ENCODE measurements at places on chromosomes 13 and 19.
A peak's percentile ranks its signal among the peaks of the same experiment; 100 is the strongest.

- DNase-seq, result peak; percentile 47
Measured at GRCh38 chr19:7515645-7516151, at the start of gene ZNF358. Gene ZNF358, plus strand, starts transcription at chr19:7516103. Its CDS starts 3,140 bp downstream, at chr19:7519243.

DNA sequence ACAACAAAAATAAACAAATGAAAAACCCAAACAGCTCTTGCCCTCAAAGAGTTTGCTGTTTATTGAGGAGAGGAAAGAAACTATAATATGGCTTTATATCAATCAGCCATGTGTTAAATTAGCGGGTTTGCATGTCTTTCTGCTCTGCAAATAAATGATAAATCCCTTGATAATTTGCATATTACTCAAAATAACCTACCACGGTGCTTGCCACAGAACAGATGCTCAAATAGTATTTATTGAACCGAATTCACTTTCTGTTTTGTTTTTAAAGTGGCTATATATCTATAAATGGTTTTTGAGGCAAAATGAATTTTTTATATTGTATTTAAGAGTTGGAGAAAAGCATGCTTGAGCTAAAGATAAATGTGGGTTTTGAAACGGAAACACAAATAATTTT lies 428.1 kb downstream of the ITGBL1 start:
- DNase-seq, result no peak

DNA sequence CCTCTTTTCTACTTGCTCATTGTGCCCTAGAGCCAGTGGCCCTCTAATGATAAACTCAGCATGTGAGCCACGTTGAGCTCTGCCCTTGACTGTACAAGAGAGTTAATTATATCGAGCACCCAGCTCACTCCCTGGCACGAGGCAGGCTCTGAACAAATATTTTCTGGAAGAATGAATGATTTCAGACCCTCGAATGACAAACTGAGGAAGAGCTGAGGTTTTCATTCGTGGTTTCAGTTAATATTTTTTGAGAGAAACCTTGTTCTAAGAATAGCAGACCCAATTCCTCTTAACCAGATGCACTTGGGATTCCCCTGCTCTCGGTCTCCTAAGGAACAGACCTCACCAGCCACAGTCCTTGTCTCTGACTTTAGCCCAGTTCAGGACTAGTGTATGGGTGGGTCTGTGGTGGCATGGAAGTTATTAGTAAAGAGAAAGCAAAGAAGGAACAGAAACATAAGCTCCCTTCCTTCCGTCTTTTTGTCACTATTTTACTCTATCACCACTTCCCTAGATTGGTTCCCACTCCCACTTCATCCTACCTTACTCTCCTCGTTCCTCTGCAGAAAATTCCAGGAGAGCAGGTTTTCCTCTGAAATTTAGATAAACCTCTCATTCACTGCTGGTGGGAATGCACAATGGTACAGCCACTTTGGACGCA lies 22.1 kb upstream of the WDFY2 start:
- DNase-seq, result no peak

DNA sequence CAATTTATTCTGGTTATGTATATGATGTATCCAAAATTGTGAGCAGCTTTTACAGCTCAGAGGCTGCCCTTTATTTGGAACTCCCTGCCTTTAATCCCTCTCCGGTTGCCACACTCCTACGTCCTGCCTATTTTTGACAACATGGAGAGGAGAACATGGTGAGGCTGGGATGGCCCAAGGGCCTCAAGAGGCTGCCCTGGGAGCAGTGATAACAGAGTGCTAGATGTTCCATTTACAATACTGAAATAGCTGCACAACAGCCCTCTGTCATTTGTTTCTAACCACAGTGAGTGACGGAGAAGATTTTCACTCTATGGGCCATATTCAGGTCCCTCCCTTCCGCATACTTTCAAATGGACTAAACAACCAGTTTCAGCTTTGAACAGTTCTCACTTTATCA lies 33.4 kb downstream of the STARD13 start:
- DNase-seq, result no peak

- no peak for DNase-seq
Measured at GRCh38 chr19:34485831-34486230, 4.3 kb downstream of the WTIP start.

GRCh38 chr13:21813110-21813509 lies 142.2 kb downstream of the FGF9 start:
- DNase-seq, result no peak

DNA sequence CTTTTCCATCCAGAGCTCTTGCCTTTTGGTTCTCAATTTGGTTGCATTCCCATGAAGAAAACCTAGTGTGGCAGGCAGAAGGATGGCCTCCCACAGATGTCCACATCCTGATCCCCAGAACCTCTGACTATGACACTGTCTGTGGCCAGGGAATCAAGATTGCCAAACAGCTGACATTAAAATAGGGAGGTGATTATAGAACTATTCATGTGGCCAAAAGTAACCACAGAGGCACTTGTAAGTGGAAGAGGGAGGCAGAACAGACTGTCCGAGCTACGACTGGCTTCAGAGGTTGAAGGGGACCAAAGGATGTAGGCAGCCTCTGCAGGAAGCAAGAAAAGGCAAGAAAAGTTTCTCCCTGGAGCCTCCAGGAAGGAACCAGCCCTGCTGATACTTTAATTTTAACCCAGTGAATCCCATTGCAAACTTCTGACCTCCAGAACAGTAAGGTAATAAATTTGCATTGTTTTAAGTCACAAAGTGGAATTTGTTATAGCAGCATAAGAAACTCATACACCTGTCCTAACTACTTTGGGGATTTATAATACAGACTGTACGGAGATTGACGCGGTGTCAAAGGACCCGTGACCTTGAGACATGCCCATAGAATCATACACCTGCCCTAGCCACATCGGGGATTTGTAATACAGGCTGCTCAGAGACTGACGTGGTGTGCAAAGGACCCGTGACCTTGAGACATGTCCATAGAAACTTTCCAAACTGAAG lies 106.5 kb downstream of the ATP11A start:
- no peak for DNase-seq

- DNase-seq, result no peak
Measured at GRCh38 chr19:19677579-19677978, 8.9 kb downstream of the ZNF101 start.

DNA sequence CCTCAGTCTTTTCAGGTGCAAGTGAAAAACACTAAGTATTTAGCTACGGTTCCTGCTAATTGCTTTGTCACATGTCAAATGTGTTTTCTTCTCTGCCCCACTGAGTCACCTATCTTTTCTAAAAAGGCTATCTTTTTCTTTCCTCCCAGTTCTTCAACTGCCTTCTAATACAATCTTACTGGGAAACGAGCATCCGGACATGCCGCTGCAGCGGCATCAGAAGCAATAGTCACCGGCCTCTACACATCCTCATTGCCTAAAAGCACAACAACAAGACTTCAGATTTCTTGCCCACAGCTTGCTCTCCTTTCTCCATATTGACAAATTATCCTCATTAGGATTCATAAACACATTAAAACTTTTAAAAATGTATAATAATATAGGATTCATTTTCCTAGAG lies 1.2 kb downstream of the PCDH9 start:
- DNase-seq, result no peak

DNA sequence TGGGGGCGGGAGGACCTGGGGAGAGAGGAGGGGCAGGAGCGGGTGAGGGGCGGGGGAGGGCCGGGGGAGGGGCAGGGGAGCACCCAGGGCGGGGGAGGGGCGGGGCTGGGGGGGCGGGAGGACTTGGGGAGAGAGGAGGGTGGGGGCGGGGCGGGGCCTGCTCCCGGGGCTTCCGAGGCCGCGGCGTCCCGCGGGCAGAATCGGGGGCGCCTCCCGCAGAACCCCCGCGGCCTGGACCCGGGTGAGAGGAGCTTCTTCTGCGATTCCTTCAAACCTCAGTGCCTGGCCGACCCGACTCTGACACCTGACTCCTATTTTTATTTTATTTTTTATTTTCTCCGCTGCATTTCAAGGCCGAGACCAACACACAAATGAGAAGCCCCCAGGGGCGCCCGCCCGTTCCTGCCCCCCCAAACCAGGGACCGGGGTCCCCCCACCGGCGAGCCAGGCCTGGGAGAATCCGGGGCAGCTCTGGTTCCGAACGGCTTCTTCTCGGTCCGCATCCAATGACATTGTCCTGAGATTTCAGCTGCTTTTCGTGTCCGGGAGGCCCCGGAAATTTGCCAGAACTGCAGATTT lies 470 bp upstream of the GRTP1 start:
- no peak for DNase-seq

GRCh38 chr19:42846597-42846996 lies 32.9 kb downstream of the PSG1 start:
- DNase-seq, result no peak

DNA sequence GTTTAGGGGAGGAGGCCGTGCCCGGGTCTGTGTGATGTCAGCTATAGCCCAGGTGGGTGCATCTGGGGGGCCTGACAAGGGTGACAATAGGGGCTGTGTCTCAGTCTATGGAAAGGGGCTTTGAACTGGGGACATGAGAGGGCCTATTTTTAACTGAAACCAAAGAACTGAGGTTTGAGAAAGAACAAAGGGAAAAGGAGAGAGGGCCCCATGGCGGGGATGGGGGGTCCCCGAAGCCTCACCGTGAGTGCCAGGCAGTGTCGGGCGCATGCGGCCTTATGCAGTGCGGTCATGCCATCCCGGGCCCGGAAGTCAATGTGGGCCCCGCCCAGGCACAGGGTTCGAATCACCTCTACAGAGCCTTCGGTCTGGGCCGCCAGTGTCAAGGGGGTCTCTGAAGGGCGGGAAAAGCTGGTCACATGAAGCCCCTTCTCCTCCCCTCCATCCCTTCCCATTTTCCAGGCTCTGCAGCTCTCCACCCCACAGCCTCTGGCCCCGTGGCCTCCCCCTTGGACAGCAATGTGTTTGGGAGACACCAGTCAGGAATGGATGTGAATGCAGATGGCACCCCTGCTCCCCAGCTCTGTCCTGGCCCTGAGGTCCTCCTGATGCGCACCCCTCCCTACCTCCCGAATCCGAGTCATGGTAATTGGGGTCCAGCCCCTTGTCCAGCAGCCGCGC lies 5.9 kb downstream of the SHANK1 start:
- no peak for DNase-seq

DNA sequence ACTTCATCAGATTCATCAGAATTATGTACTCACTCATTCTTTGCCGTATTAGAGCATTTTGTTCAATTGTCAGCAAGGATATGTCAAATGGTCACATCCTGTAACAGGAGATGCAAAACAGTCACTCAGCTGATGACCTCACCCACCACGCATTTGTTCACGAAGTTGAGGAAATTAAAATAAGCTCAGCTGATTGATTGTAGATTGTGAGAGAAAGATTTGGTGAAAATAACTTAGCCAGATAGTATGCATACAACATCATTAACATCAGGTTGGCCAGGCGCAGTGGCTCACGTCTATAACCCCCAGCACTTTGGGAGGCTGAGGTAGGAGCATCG lies 22.6 kb upstream of the CDC16 start:
- DNase-seq, result no peak

DNA sequence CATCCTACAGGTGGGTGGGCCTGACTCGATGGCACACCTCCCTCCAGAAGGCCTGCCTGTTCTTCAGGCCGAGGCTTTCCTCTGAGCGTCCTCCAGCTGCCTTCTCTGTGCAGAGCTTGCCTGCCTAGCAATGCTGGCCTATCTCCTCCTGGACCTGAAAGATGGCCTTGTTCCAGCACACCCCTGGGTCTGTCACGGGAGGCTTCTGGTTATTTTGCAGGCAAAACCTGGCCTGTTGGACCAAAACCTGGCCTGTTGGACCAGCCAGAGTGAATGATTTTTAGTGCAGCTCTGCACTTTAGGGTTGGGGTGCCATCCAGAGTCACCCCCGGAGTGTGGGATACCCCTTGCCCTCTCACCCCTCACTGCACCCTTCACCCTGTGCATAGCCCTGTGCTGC lies 128.4 kb downstream of the KATNAL1 start:
- no peak for DNase-seq

DNA sequence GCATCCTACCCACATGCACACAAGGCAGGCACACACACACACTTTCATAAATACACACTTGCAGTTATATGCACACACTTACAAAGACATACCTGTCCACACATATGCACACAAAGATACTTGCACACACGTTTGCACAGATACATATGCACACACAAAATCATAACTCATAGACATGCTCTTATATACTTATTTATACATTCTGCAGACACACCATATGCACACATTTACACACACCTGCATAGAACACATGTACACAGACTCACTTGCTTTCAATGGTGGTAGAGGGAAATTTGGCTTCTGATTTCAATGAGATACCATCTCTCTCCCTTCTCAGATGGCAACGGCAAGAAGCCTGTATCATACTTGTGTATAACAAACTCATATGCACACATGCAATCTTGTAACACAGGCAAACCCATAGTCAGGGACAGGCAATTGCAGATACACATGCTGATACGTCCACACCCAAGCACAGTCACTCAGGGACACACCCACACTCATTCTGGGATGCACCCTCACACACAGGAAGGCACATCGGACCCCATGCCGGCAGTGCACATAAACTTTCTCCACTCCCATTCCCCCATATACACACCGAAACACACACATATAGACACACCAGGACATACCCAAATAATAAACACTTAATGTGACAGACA lies 24.7 kb downstream of the OLFM2 start:
- no peak for DNase-seq

DNA sequence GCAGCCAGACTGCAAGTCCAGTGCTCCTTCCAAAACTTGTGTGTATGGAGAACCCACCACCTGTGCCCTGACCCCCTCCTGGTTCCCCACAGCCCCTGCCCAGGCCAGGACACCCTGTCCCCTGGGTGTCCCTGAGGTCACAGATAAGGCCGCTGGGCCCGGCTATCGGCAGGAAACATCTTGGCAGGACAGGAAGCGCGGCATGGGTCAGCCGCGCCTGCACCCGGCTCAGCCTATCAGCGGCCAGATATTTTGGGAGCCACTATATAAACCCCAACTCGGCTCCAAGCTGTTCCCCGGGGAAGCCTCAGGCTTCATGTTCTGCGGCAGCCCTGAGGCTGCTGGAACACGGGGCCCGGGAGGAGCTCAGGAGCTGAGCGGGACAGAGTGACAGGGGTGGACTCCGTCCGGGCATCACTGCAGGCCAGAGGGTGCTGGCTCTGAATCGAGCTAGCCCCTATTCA lies 60.8 kb downstream of the AP1M1 start:
- no peak for DNase-seq

DNA sequence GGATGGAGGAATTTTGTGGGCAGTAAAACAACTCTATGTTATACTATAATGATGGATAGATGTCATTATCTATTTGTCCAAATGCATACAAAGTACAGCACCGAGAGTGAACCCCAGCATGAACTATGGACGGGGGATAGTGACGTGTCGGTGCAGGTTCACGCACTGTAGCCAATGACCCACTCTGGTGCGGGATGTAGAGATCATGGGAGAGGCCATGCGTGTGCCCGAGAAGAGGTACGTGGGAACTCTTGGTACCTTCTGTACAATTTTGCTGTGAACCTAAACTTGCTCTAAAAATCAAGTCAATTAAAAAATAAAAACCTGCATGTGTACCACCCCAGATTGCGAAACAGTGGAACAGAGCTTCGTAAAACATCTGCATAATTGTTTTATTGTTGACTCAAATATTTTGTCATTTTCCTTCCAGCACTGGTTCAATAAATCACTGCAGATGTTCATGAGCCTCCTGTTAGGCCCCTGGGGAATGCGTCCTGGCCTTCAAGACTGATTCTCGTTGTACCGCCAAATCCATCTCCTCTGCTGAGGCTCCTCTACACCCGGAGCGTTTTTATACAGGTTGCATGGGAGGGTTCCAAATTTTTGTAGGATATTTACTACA lies 30.9 kb downstream of the COL4A1 start:
- DNase-seq, result no peak

GRCh38 chr13:56424246-56424645 lies 716.5 kb upstream of the PRR20A start:
- no peak for DNase-seq

Measured in stimulated activated CD4-positive, alpha-beta T cell treated with anti-CD3 and anti-CD28 coated beads, Interleukin-4, amount 100 ng/mL, for 4 hours (primary cell).